ENCODE measurements at places on chromosomes 1 and 21.

GRCh38 chr1:101183388-101183699 is 53.5 kb upstream of the S1PR1 start:
- DNase-seq = no peak

DNA sequence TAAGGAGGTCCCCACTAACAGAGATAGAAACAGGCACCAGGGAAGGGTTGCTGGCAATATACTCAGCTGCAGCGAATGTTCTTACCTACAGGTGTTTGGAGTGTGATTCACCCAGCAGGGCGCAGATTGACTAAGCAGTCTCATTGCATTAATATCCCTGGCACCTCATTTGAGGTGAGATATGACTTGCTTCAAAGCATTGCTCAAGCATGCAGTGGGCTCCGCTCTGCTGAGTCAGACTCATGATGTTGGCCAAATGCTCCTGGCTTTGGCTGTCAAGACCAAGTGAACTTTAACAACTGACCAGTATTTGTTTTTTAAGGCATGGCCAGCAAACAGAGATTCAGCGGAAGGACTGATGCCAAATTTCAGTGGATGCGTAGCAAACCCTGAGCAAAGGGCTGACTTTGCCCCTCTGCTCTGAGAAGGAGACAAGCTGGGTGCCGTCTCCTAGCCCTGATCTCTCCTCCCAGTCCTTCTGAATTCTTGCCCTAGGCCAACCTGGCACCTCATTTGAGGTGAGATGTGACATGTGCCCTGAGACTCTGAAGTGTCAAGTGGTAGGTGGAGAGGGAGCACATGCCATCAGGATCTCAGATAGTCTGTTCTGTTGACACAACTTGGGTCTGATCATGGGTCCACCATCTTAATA is 187.1 kb upstream of the COA6 start:
- DNase-seq = peak; percentile 25

- no peak for DNase-seq
Observed at GRCh38 chr1:159897962-159898361, 2.0 kb downstream of the CFAP45 start.

DNA sequence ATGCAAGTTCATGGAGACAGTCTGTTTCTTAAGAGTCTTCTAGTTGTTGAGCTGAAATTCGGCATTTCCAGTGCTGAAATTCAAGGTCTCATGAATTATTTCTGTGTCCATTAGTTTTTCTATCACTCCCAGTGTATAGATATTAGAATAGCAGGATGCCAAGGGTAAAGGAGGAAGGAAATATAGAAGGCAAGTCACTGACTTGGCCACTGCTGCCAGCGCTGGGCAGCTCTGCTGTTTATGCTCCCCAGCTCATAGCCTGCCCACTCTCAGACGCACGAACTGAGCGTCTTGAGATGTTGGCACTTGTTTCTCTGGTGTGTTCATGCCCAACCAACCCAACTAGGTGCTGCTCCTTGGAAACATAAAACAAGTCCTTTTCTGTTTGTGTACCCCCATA is 110.1 kb downstream of the SLC45A1 start:
- DNase-seq = no peak

- DNase-seq = no peak
Observed at GRCh38 chr1:211713231-211713630, 37.8 kb upstream of the NEK2 start.

DNA sequence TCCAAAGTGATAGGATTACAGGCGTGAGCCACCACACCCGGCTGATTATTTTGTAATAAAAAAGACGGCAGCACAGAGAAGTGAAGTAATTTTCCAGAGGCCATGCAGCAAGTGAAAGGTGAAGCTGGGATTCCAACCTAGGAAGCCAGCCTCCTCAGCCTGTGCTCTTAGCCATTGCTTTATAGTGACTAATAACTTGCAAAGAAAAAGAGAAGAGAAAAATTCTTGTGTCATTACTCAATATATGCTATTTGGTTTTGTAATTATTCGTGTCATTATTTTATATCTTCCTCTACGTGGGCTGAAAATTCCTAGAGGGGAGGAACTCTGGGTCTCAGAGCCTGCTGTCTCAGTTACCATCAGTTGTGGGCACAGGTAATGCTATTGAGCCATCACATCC is 1.6 kb upstream of the IER5 start:
- no peak for DNase-seq

DNA sequence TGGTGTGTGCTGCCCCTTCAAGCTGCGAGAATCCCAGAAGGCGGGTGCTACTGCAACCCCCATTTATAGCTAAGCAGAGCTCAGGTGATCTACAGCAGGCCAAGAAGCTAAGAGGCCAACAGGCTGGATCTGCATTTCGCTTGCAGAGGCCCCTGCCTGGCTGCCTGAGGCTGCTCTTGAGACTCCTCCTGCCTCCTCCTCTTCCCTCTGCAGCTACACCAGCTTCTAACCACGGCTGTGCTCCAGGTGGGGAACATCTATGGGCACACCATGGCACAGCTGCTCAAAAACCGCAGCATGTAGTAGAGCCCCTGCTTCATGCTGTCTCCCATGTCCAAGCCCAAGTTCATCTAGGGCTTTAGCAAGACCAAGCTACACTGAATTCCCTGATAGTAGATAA is 72.9 kb upstream of the ZNF678 start:
- DNase-seq = no peak

GRCh38 chr1:156114919-156115513 is 505 bp downstream of the LMNA start:
- no peak for DNase-seq
